Gastroesophageal sphincter (tissue), 4 donors: ENCODE measurements at places on chromosomes 3 and 15.

DNA sequence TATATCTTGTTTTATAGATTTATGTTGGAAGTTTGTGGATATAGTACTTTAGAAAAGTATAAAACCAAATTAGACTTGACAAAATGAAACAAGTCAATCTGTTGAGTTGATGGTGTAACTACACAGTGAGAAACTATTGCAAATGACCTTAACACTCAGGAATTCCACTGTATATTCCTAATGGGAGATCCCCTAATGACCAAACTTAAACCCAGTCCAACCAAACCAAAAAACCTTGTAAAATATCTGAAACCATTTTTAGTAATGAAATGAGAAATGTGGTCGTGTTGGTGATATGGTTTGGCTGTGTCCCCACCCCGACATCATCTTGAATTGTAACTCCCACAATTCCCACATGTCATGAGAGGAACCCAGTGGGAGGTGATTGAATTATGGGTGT is 31.9 kb upstream of the ATP13A3 start:
- ATAC-seq: no peak

GRCh38 chr3:123046262-123047061 is 18.9 kb upstream of the SEMA5B start:
- ATAC-seq: no peak

DNA sequence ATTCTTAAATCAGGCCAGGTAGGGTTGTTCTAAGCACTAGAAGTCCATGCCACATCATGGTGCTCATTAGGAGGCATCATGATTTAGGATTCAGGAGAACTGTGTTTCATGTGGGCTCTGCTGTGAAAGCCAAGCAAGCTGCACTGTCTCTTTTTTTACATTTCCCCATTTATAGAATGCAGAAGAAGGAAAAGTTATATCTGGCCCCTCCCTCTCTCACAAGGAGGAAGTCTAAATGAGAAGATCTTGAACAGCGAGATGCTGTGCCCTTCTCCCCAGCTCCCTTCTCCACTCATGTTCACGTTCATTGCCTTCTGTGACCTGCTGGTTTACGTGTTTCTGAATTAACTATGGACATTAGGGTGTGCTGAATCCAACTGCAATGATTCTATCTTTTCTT is 178.5 kb upstream of the RASGRP1 start:
- no peak for ATAC-seq

DNA sequence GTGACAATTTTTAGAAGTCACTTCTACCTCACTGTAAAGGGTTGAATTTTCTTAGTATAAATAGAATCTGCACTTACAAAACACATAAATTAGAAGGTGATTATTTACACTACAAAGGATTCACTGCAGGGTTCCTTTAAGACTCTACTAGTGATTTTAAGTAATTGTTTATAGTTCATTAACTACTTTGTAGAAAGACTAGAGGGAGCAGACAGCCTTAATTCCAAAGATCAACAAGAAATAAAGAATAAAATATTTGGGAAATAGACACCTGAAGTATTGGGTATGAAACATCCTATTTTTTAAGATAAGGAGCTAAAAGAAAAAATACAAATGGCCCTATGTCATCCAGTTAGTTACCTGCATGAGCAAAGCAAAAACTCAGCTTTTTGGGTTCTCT is 360.5 kb upstream of the ALCAM start:
- ATAC-seq: no peak

- ATAC-seq: no peak
Measured at GRCh38 chr15:58535894-58536293, 104.1 kb downstream of the LIPC start.

DNA sequence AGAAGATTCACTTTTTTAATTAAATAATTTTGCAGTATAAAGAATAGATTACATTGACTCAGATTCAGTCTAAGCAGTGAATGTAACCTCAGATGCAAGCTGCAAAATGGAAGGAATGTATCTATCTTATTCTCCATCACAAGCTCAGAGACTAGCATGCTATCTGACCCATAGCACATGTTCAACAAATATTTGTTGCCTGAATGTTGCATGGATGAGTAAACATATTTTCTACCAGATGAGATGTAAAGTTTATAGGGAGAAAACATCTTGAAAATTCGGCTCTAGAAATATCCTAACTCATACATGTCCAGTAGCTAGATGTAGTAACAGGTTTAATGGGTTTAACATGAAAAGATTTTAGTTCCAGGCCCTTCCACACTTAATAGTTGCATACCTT is 234.2 kb downstream of the MECOM start:
- ATAC-seq: no peak

DNA sequence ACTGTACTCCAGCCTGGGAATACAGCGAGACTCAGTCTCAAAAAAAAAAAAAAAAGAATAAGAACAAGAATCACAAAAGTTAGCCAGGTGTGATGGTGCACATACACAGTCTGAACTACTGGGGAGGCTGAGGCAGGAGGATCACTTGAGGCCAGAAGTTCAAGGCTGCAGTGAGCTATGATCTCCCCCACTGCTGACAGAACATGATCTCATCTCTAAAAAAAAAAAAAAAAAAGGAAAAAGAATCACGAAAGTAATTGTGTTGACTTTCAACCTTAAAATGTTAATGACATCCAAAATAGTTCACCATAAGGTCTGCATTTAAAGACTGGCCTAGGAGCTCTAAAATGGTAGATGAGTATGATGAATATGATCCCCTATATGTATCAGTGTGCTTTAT is 68.0 kb upstream of the MAP4 start:
- no peak for ATAC-seq

GRCh38 chr3:28150465-28151206 is 90.8 kb upstream of the CMC1 start:
- ATAC-seq: peak; percentile 51

DNA sequence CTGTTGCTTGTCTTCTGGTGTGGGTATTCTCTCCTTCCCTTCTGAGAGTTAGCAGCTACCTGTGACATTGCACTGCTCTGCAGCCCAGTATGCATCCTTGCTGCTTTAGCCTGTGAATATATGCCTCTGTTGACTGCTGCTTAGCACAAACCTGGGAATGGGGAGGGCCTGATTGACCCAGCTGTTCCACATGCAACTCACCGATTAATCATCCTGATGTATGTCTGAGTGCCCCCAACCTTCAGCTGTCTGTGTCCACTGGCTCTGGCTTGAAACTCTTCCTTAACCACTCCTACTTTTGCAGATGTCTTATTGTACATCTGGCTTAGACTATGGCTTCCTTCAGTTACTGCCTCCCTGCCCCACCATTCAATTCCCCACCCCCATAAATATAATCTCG is 119.1 kb downstream of the RASA2 start:
- ATAC-seq: no peak

- ATAC-seq: peak; percentile 53
Measured at GRCh38 chr3:146160321-146160963, 542 bp downstream of the PLOD2 start.

GRCh38 chr3:124800511-124801258 is 70.4 kb downstream of the UMPS start:
- ATAC-seq: no peak

DNA sequence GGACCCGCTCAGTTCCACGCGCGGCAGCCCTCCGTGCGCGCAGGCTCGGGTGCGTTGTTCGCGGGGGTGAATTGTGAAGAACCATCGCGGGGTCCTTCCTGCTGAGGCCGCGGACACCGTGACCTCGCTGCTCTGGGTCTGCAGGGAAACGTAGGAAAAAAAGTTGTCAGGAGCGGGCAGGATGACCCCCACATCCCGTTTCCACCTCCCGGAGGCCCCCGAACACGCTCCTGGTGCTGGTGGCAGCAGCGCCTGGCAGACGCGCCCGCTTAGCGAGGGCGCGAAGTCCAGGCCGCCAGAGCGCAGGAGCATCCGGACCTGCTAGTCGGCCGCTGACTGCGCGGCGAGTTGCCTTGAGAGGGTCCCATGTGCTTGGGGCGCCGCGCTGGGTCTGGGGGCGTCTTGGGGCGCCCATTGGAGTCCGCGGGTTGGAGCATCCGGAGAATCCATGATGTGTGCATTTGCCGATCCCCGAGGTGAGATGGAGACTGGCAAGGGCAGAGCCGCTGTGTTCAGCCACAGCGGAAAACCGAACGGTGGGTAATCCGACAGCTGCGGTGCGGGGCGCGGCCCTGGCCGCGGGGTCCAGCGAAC is 520 bp downstream of the GREM1 start:
- peak; percentile 17 for ATAC-seq

DNA sequence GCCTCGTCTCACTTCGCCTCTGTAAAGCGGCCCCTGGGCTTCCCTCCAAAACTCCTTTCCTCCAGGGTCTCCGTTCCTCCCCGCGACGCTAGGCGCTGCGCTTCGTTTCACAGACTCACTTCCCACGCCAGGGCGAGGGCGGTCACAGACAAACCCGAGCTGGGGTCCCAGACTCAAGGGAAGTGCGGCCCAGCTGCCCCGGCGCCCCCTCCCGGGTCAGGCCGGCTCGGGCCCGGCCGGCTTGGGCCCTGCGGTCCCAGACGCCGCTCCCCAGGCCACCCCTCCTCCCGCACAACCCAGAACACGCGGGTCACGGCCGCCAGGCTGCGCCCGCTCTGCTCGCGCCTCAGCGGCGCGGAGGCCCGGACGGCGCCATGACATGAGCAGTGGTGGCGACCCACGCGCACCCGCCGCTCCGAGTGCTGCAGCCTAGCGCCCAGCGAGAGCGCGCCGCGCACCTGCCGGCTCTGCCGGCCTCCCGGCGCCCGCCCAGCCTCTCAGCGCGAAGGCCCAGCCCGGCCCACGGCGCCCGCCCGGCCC is 547 bp downstream of the NUP210 start:
- peak; percentile 60 for ATAC-seq

GRCh38 chr3:17013050-17013449 is 128.3 kb downstream of the PLCL2 start:
- no peak for ATAC-seq

DNA sequence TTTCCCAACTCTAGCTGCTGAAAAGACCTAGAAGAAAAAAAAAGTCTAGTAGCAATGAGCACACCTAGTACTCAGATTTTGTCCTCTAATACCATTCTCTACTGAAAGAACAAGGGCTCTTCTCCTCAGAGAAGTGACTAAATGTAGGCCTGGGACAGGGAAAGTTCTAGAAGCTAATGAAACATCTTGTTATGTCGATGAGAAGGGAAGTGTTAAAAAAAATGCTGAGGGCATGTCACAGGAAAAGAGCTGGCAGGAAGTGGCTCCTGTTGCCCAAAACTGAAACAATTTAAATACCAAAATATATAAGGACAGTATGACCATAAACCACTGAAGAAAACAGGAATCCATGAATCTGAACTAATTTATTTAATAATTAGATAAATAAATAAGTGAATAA is 581.4 kb upstream of the TBL1XR1 start:
- no peak for ATAC-seq

GRCh38 chr15:46647046-46647445 is 1012.2 kb downstream of the SQOR start:
- ATAC-seq: no peak

- ATAC-seq: no peak
Measured at GRCh38 chr3:176328666-176329065, 868.6 kb downstream of the TBL1XR1 start.

- no peak for ATAC-seq
Measured at GRCh38 chr15:97037080-97037479, 706.6 kb downstream of the NR2F2 start.

- no peak for ATAC-seq
Measured at GRCh38 chr3:159884661-159885402, 103.8 kb upstream of the IL12A start.

- ATAC-seq: peak; percentile 59
Measured at GRCh38 chr3:189132231-189132671, 39.5 kb upstream of the TPRG1 start.

DNA sequence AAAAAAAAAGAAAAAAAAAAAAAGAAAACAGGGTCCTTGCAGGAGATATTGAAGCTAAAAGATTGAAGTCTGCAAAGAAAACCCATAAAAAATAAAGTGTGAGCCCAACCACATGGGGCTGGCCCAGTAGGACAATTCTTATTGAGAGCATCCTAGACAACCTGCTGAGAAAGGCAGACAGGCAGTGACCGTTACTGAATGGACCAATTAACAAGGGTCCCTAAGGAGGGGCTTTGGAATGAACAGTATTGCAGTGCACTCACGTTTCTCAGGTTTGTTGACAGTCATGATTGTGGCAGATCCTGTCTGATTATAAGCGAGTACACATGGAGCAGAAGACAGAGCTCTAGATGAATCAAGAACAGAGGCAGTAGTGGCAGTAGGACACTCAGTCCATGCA is 168.6 kb downstream of the LSAMP start:
- no peak for ATAC-seq
